Cardiac muscle cell (in vitro differentiated cells and primary cell): ENCODE measurements at places on chromosomes 7 and 10. TPM values are rescaled to one million over a fixed set of nuclear protein-coding genes. Genes with fewer than 3 reads are reported as not detected.

The AGBL3 gene
- 1.4 and 1.7 TPM in 2 replicates for total RNA-seq

The TAF3 gene
- 3.9 and 4.1 TPM in 2 replicates for total RNA-seq

The FRG2B gene
- not detected in 2 replicates for total RNA-seq

The CCZ1B gene
- 19.8 and 26.6 TPM in 2 replicates for total RNA-seq

The CCDC172 gene
- total RNA-seq: not detected in 2 replicates
